ENCODE measurements at places on chromosomes 4 and X. TPM values are rescaled to one million over a fixed set of nuclear protein-coding genes. Genes with fewer than 3 reads are reported as not detected.

ADRA2C gene
- polyA plus RNA-seq: 0.33 TPM

MBNL3 gene
- 6.9 TPM for polyA plus RNA-seq

CLDN22 gene
- polyA plus RNA-seq: not detected

- H3K27ac ChIP-seq: no peak overlapping the region
- no peaks in the 10 kb centered on the region for H3K4me1 ChIP-seq
- H3K36me3 ChIP-seq: no peaks in the 10 kb centered on the region
- no peak overlapping the region for H3K4me3 ChIP-seq
- DNase-seq: no peak
Measured at GRCh38 chrX:151359931-151360871, 36.8 kb upstream of the VMA21 start.

GRCh38 chrX:117840645-117841044 is 276.0 kb downstream of the KLHL13 start:
- no peak for DNase-seq
- no peaks in the 10 kb centered on the region for H3K4me1 ChIP-seq
- no peaks in the 10 kb centered on the region for H3K36me3 ChIP-seq
- no peak overlapping the region for H3K4me3 ChIP-seq
- no peaks in the 10 kb centered on the region for H3K27me3 ChIP-seq
- no peak overlapping the region for H3K27ac ChIP-seq

DNA sequence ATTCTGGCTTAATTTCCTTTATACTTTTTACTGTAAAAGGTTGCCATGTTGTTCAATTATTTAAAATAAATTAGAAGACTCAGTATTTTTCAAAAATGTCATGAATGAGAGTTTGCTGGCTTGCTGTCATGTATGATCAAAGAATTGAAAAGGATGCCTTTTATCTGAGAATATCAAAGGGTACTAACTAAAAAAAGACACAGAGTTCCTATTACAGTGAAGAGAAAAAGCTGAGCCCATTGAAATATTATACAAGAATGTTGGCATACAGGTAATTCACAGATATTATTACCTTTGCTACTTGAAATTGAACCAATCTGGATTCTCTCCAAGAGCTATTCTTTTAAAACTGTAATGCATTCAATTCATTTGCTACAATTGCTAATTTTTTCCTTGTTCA is 200.0 kb downstream of the PPP3CA start:
- H3K36me3 ChIP-seq: no peaks in the 10 kb centered on the region
- H3K27ac ChIP-seq: no peak overlapping the region
- H3K4me1 ChIP-seq: peaks cover 10% of the 10 kb centered on the region
- DNase-seq: no peak
- H3K4me3 ChIP-seq: no peak overlapping the region
- no peaks in the 10 kb centered on the region for H3K27me3 ChIP-seq

DNA sequence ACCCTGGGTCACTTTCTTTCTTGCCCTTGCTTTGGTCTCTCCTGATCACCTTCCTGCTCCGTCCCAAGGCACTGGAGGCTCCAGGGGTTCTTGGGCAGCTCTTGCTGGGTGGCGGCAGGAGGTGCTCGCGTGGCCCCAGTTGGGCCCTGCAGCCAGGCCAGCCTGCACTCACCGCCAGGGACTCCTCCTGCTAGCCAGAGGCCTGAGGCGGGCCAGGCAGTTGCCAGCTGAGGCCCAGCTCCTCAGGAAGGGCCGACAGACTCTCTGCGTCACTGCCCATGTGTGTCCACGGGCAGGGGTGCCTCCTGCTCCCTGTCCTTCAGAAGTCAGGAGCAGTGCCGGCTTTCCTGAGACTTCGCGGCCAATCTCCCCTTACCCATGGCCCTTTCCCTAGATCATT is 9.3 kb downstream of the SUV39H1 start:
- no peak for DNase-seq
- H3K36me3 ChIP-seq: no peaks in the 10 kb centered on the region
- H3K27me3 ChIP-seq: no peaks in the 10 kb centered on the region

- no peak overlapping the region for H3K27ac ChIP-seq
- no peaks in the 10 kb centered on the region for H3K36me3 ChIP-seq
- no peak overlapping the region for H3K4me3 ChIP-seq
- H3K27me3 ChIP-seq: no peaks in the 10 kb centered on the region
Measured at GRCh38 chrX:22278375-22278774, 5.7 kb downstream of the CBLL2 start.

- no peaks in the 10 kb centered on the region for H3K36me3 ChIP-seq
- H3K27ac ChIP-seq: no peak overlapping the region
- no peaks in the 10 kb centered on the region for H3K27me3 ChIP-seq
- no peak for DNase-seq
- H3K4me3 ChIP-seq: no peak overlapping the region
Measured at GRCh38 chr4:113820108-113820507, 58.6 kb upstream of the CAMK2D start.

Measured in keratinocyte (primary cell).